ENCODE measurements at places on chromosomes 2 and 18. TPM values are rescaled to one million over a fixed set of nuclear protein-coding genes. Genes with fewer than 3 reads are reported as not detected.

The ATP6V1B1 gene
- total RNA-seq, result not detected

The ACTR2 gene
- total RNA-seq, result 107 TPM

DNA sequence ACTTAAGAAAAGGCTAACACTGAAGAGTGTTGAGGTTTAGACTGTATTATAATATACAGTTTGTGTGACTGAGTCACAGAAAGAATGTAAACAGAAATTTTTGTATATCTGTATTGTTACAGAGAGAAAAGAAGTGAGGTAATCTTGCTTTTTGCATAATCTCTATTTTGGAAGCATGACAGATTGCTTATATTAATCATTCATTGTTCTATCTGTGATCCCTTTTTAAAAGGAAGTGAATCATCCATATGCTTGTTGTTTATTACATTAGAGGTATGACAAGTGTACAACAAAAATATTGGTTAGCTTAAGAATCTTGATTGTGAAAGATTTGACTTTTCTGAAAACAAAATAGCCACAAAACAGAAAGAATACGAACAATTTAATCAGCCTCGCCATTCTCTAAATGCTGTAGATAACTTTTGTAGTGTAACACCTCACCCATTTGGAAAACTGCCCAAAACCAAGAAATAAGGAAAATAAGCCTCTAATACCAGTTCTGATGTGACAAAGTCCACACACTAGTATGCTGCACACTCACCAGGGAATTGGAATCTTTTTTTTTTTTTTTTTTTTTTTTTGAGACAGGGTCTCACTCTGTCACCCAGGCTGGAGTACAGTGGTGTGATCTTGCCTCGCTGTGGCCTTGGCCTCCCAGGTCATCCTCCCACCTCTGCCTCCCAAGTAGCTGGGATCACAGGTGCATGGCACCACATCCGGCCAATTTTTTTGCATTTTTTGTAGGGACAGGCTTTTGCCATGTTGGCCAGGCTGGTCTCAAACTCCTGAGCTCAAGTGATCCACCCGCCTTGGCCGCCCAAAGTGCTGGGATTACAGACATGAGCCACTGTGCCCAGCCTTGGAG is 91.5 kb upstream of the LPIN2 start:
- ATAC-seq, result no peak
- H3K36me3 ChIP-seq, result no peaks in the 10 kb centered on the region
- H3K27ac ChIP-seq, result no peak overlapping the region
- H3K4me3 ChIP-seq, result no peak overlapping the region

- no peaks in the 10 kb centered on the region for H3K27me3 ChIP-seq
- no peak overlapping the region for H3K27ac ChIP-seq
- no peaks in the 10 kb centered on the region for H3K4me1 ChIP-seq
- H3K36me3 ChIP-seq, result no peaks in the 10 kb centered on the region
Observed at GRCh38 chr2:6254441-6254840, 562.3 kb downstream of the SOX11 start.

GRCh38 chr18:78962098-78962497 is 17.5 kb upstream of the SALL3 start:
- no peak overlapping the region for H3K27ac ChIP-seq
- H3K4me3 ChIP-seq, result no peak overlapping the region
- peaks cover 21% of the 10 kb centered on the region for H3K27me3 ChIP-seq
- H3K4me1 ChIP-seq, result no peaks in the 10 kb centered on the region
- no peak for ATAC-seq

The OBSL1 gene
- 73.2 TPM for total RNA-seq

GRCh38 chr2:3154700-3155099 is 222.9 kb downstream of the EIPR1 start:
- no peak overlapping the region for H3K4me3 ChIP-seq
- H3K4me1 ChIP-seq, result no peaks in the 10 kb centered on the region
- no peak for ATAC-seq
- no peak overlapping the region for H3K27ac ChIP-seq
- no peaks in the 10 kb centered on the region for H3K27me3 ChIP-seq

DNA sequence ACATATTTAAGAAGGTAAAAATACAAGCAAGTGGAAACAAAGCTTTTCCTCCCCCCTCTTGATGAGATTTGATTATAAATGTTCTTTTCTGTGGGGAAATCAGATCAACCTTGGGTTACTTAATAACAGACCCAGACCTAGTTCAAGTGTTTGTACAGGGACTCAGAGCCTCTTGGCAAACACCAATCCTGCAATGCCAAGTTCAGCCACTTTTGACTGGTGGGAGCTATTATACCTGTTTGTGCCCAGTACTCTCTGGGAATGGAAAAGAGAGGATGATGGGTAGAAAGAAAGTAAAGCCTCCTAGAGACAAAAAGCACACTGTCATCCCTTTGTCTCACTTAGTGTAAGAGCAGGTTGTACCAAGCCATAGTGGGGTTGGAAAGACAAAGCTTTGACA is 63.8 kb upstream of the EPHA4 start:
- no peaks in the 10 kb centered on the region for H3K27me3 ChIP-seq
- H3K36me3 ChIP-seq, result no peaks in the 10 kb centered on the region
- H3K4me1 ChIP-seq, result no peaks in the 10 kb centered on the region
- ATAC-seq, result no peak
- no peak overlapping the region for H3K4me3 ChIP-seq

The NETO1 gene
- not detected for total RNA-seq

The ATF2 gene
- total RNA-seq, result 37.1 TPM

DNA sequence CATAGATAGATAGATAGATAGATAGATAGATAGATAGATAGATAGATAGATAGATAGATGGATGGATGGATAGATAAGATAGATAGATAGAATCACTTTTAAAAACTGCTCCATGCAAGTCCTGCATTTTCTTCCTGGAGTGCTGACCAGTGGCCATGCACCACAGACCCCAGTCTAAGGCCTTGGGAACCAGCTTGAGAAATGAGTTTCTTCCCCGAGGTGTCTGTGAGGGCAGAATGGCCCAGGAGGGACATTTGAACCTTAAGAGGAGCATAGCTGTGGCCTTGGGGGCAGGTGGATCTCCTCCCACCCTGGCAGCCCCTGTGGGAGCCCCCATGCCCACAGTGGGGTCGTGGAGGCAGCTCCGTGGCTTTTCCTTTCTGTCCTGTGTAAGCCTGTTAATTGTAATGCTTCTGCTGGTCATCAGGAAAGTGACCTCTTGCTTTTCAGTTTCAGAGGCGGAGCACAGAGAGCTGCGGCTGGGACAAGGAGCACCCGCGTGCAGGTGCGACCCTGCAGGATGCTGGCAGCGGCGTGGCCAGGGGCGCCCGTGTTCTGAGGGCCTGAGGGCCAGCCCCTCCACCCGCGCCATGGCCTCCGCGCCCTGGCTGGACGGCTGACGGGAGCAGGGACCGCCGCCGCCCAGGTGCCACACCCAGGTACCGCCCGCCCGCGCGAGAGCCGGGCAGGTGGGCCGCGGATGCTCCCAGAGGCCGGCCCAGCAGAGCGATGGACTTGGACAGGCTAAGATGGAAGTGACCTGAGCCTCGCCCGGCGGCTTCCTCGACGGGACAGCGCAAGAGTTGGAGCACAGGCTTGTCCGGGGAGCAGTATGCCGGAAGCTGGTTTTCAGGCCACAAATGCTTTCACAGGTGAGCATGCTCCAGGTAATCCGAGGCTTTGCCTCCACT is 168.6 kb downstream of the LDLRAD4 start:
- H3K27ac ChIP-seq, result no peak overlapping the region
- no peaks in the 10 kb centered on the region for H3K36me3 ChIP-seq
- H3K27me3 ChIP-seq, result no peaks in the 10 kb centered on the region
- H3K4me1 ChIP-seq, result peaks cover 3% of the 10 kb centered on the region
- ATAC-seq, result no peak
- H3K4me3 ChIP-seq, result no peak overlapping the region

Measured in gastroesophageal sphincter (tissue), 4 donors.